ENCODE measurements at places on chromosomes 11 and 22.

DNA sequence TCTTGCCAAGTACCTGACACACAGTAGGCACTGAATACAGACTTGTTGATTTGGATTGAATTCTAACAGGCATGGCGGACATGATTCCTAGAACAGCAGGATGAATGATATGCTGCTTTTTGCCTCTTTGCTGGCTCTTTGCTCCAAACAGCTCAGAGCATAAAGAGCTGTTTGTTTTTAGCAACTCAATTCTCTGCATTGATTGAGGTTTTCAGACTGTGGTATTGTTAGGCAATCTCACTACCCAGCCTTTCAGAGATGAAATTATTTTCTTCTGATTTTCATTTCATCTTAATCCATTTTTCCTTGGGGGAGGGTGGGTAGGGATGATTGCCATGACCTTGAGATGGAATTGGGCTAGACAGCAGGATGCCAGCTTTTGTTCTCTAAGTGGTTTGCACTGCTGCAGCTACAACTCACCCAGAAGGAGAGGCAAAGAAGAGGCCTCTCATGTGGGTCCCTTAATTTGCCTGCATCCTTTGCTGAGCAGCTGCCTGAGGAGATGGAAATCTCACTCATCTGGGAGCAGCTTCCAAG is 20.5 kb downstream of the COA4 start:
- no peak for DNase-seq

GRCh38 chr22:40415531-40416266 is 45.3 kb downstream of the SGSM3 start:
- DNase-seq, result no peak

- DNase-seq, result no peak
Observed at GRCh38 chr11:31960126-31960525, 130.7 kb upstream of the RCN1 start.

DNA sequence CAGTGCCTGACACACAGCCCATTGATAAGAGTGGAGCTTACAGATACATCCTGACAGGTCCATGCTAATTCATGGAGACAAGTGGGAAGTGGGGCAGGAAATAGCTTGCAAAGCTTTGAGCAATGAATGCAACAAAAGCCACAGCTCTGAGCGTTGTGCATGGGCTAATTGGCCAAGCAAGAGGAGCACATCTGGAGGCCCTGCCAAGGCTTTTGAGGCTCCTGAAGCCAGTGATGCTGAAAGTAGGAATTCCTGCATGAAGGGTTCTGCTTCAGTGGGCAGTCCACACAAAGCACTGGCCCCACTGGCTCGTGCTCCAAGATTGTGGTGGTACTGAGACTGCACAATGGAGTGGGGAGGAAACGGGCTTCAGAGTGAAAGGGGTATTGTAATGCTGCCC is 103.8 kb upstream of the CSNK2A3 start:
- DNase-seq, result no peak

- DNase-seq, result no peak
Observed at GRCh38 chr11:103528046-103528445, 418.8 kb downstream of the DYNC2H1 start.

GRCh38 chr22:26763633-26764361 is 106.4 kb downstream of the MIAT start:
- DNase-seq, result peak; percentile 23

- DNase-seq, result no peak
Observed at GRCh38 chr22:26050079-26050478, 119.2 kb upstream of the SEZ6L start.

DNA sequence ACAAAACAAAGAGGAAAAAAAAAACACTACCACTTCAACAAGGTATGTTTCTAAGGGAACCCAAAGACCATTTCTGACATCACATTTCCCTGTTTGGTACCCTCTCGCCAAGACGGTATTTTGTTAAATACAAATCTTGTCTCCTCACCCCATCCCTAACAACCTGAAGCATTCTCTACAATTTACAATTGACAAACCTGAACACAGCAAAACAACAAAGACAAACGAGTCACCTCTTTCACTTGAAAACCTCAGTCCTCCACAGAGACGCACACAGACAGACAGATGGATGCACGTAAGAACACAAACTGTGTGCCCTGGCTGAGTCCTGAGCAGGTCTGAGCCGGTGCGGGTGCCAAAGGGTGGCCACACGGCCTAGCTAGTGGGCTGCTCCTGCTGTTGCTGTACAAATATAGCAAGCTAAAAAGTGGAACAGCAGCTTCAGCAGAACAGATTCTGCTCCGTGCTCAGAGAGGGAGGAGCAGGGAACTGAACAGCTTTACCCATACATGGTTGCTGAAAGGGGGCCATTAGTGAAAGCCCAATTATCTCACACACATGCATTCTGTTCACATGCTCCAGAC is 28.5 kb downstream of the CELF1 start:
- no peak for DNase-seq

DNA sequence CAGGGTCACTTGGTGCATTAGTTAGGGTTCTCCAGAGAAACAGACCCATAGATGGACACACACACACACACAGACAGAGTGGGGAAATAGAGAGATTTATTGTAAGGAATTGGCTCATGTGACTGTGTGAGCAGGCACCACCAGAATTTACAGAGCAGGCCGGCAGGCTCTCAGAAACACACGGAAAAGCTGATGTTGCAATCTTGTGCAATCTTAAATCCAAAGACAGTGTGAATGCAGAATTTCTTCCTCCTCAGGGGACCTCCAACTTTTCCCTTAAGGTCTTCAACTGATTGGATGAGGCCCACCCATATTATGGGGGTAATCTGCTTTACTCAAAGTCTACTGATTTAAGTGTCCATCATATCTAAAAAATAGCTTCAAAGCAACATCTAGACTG is 49.8 kb downstream of the APIP start:
- no peak for DNase-seq

DNA sequence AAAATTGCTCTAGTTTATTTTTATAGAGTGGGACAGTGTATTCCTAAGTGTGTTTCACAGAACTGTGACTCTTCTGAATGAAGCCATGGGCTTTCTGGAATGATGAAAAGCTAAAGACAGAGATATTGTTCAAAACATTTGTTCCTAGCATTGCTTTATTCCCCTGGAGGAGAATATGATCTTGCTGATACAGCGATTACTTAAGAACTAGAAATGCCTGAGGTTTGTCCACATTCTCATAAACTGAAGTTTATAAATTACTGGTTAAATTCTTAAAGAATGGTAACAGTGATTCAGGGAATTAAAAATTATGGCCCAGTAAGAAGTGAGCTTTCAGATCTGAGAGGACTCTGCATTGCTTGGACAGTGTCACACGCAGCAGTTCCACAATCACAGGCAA is 690.3 kb downstream of the FAM181B start:
- no peak for DNase-seq

GRCh38 chr22:31970490-31971444 is 26.4 kb downstream of the YWHAH start:
- DNase-seq, result peak; percentile 88

- no peak for DNase-seq
Observed at GRCh38 chr11:113553915-113554314, 78.7 kb upstream of the DRD2 start.

DNA sequence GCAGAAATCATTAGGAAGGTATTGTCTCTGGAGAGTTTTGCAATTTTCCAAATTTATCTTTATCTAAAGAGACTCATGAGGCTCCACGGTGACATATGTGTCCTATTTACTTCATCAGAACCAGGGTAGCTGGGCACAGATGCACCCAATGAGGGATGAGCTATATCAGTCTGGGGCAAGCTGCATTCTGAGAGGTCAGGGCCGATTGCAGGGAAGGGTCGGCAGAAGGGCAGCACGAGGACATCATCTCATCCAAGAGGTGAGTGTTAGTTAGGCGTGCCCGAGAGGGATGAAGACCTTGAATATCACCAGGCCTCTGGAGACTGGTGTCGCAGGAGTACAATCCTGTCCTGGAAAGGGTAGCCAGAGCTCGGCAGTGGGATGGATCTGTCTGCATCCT is 41.0 kb upstream of the SPON1 start:
- DNase-seq, result no peak

DNA sequence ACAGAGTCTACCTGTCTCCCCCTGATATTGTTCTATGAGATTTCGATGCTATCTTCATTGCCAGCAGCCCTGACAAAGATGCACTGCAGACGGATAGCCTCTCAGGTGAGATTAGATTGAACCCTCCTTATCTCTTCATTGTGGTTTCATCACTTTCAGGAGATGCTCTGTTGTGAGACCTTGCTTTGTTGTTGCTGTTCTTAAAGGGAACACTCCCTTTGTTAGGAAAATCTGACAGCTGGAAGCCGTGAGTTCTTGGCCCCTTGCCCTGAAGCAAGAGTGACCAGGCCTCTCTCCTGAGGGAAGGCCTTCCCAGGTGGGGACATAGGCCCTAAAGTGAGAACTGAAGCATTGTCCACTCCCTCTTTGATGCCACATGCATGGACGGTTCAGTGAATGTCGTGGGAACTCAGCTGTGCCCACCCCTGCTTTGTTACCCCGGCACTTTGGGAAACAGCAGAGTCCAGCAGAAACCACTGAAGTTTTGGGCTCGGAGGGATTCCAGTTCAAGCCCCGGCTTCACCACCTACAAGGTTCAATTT is 976.1 kb downstream of the TBC1D22A start:
- no peak for DNase-seq

GRCh38 chr11:88041679-88042078 is 133.6 kb downstream of the RAB38 start:
- no peak for DNase-seq

DNA sequence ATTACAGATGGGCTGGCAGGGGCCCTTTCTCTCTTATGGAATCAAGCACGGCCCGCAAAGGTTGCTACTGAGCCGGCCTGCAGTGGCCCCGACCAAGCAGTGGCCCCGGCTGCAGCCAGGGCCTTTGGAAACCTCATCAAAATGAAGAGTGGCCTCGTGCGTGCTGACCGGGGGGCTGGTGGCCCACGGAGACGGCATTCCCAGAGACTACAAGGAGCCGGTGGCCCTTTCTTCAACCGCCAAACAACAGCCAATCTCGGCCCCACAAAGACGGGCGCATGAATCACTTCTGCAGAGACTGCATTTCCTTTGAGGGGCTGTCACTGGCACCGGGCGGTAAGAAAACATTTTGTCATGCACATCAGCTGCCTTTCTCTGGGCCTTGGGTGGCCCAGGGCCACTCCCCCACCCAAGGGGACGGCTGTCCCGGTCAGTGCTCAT is 43.1 kb upstream of the FGF3 start:
- no peak for DNase-seq

GRCh38 chr11:44094260-44094868 is 1.1 kb upstream of the EXT2 start:
- peak; percentile 62 for DNase-seq

GRCh38 chr11:21564095-21564494 is 628.8 kb upstream of the ANO5 start:
- no peak for DNase-seq

DNA sequence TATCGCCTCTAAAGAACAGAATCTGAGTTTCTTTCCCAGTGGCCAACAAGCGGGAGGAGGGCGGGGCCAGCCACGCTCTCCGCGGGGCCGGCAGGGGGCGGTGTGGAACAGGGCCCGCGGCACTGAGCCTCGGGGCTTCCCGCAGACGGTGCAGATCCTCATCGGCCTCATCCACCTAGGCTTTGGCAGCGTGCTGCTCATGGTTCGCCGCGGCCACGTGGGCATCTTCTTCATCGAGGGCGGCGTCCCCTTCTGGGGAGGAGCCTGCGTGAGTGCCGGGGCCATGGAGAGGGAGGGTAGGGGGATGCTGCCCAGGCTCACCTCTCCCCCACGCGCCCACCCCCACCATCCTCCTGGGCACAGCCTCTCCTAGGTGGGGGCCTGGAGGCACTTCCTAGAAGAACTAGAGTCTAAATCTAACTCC is 10.7 kb downstream of the MS4A15 start:
- no peak for DNase-seq

DNA sequence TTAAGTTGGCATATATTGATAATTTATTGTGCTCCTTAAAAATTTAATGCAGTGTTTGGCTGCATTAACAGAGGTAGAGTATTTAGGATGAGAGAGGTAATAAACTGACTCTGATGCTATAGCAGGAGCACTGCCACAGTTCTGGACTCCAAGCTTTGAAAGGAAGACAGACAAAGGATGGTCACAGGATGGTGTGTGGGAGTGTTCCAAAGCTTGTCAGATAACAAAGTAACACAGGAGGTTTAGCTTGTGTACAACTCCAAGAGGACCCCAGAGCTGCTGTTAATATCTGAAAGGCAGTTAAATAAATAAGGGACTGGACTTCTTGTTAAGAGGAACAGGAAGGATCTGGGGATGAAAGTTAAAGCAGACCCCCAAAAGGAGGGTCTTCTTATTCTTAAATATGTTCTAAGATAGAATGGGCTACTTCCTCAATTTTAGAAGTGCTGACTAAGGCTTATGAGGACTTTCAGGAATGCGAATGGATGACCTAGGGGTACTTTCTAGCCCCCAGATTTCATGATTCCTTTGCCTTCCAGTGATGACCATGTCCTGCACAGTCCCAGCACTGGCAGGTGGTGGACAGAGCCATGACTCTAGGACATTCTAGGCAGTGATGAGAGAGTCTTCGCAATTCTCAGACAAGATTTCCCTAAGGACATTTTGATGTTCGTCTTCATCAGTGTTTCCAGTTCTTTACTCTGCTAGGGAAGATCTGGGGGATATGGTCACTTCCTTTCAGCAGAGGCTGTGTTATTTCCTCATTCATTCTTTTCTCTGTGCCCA is 149.1 kb upstream of the RASSF10 start:
- DNase-seq, result no peak

DNA sequence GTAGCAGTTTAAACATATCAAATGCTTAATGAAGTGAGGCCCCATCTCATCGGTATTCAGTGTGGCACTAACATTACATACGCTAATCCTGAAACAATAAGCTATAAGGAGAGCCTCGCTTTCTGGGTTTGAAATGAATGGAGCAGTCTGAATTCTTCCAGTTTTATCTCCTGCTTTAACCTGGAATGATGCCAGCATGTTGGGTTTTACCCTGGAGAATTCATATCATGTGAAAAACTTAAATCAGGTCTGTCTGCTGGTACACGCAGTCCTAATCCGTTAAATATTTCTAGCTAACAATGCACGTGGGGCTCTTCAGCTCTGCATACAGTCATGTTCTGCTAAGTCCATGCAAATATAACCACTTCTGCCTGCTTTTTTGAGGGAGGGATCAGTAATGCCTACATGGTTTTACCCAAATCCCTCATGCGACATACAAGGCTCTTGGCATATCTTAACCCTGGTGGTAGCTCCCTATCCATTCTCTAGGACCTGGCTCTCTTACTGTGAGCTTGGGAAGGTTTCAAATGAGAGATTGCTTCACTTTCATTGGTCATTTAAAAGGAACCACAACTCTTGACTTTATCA is 92.7 kb downstream of the COMMD9 start:
- no peak for DNase-seq

DNA sequence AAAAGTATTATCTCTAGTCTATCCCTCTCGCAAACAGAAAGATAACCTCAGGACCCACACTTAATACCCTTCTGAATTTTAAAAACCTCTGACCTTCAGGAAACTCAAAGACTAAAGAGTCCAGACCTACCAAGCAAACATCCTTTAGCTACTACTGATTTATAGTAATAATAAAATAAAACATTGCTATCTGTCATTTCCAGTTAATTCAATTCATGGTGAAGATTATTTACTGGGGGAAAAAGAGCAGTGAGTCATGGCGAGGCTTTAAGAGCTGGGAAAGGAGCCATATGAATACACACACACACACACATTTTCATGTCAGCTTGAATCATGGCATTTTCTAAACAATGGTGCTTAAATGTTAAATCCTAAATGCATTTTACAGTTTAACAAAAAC is 87.1 kb downstream of the FAM76B start:
- no peak for DNase-seq

- no peak for DNase-seq
Observed at GRCh38 chr11:46438211-46438610, 46.6 kb upstream of the CHRM4 start.

All from large intestine (tissue), 12 donors.